NCI-H510A (cell line): ENCODE measurements at places on chromosomes 12 and 14.

GRCh38 chr14:105100910-105101309, 35.7 kb upstream of the GPR132 start:
- no peak for DNase-seq

GRCh38 chr12:112879191-112879705, 27.5 kb upstream of the OAS1 start:
- no peak for DNase-seq

- DNase-seq, result peak; percentile 90
These were observed 16.2 kb downstream of the KRT80 start for GRCh38 chr12:52175371-52176350.

DNA sequence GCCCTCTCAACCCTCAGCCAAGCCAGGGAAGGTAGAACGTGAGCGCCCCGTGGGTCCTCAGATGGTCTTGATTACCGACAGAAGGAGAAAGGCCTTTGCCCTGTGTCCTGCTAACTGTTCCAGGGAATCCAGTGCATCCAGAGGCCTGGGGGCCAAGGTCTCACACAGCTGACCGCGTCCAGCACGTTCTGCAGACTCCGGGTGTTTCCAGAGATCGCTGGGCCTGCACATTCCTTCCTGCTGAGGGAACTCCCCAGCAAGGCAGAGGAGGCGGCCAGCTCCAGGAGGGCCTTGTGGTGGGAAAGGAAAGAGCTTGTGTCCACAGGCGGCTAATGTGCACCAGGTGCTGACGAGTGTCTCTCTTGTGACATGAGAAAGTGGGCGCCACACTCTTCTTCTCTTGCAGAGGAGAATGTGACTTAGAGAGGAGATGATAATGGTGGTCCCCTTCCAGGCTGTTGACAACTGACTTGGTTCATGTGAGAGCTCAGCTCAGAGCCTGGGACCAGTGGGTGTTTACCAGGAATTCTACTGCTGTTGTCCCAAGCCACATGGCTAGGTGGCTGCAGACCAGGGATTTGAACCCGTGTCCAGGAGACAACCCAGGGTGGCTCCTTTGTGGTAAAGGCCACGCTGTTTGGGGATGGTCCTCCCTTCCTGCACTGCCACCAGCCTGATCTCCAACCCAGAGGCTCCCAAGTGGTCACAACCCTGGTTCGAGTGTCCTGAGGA, 46.8 kb upstream of the DLK1 start:
- no peak for DNase-seq

DNA sequence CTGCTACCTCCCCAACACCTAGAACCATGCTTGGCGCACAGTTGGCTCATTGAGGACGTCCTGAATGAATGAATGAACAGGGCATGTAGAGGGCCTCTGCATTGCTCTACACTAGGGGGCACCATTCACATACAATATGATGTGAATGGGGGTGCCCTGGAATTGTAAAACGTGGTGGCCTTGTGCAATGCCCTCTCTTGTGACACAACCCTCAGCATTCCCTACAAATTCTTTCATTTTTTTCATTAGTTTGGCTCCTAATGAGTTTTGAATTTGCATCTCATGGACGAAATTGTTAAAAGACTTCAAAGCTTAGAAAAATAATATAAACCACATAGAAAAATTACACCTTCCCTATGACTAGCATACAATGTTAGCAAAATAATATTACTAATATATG, 2.3 kb upstream of the DIO2 start:
- DNase-seq, result no peak

- DNase-seq, result peak; percentile 14
These were observed 4.7 kb downstream of the ACVRL1 start for GRCh38 chr12:51911788-51912711.

GRCh38 chr14:21201732-21202462, 46.0 kb upstream of the OR5AU1 start:
- no peak for DNase-seq

DNA sequence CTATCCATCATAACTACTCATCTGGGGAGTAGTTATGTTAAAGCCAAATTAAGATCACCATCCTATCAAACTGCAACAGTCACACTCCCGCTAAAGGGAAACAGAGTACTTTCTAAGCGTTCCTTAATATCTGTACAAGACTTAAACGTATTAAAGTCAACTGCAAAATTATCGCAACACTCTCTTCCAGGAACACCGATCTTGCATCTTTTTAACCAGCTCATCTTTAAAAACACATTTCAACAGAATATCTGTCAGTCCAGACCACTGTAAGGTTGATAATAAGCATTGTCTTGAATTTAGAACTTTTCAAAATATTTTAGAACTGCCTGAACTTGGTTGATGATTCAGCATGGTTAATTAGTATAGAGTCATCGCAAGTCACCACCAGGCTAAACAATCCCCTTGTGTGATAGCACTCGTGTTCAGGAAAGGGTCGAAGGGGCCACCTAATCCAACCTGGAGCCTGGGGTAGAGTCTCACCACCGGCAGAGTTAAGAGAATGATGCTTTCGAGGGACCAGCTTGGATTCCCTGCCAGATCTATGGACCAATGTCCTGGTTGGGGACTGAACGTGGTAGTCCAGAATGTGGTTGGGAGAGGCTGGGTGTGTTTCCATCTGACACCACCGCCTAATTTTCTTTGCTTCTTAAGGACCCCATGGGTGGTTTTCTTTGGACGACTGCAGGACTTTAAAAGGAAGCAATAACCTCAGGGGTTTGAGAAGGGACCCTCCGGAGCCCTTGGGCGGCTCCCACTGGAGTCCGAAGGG, 890 bp downstream of the SPTLC2 start:
- no peak for DNase-seq

- DNase-seq, result no peak
These were observed 106.0 kb downstream of the FAR2 start for GRCh38 chr12:29255042-29255441.

DNA sequence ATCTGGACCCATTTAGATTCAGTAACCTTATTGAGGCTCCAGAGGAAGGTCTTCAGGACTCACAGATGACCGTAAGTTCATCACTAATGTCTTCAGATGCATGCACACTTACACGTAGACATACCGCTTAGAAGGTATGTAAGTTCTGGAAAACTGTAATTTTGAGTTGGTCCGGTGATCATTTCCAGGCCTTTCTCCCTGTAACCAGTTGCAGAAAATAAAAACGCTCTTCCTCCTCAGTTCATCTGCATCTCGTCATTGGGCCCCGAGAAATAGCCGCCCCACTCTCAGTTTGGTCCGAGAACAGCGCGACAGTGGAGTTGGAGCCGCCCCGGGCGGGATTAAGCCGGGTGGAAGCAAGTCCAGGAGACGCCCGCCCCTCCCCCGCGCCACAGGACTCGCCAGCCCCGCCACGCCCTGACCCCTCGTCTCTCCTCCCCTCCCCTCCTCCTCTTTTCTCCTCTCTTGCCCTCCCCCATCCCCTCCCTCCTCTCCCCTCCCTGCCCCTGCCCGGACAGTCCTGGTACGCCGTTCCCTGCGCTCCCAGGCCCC, 83.7 kb downstream of the TNFAIP2 start:
- no peak for DNase-seq

DNA sequence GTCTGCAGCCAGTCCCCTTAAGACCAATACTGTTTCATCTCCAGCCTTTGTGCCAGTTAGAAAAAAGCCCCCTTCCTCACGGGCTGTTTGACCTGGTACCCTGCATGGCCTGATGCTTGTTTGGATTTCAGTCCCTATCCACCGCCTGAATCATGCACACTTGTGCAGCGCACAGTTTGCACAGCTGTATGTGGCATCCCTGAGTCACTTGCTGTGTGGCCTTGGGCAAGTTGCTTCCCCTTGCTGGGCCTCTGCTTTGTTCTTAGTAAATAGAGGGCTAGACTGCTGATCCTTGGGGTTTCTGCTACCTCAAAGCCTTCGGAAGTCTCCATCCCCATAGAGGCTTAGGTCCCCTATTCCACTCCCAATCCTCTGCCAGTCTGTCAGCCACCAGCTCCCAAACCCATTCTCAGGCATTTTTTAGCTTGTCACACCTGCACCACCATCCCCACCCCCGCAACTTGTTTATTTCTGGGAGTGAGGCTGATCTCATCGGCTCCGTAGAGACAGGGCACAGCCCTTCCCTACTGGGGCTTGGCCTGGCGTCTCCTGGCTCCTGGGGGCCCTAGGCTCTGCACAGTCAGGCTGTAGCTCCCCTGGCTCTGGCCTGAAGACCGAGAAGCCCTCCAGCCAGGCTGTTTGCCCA, 8.8 kb downstream of the KRT80 start:
- DNase-seq, result no peak

DNA sequence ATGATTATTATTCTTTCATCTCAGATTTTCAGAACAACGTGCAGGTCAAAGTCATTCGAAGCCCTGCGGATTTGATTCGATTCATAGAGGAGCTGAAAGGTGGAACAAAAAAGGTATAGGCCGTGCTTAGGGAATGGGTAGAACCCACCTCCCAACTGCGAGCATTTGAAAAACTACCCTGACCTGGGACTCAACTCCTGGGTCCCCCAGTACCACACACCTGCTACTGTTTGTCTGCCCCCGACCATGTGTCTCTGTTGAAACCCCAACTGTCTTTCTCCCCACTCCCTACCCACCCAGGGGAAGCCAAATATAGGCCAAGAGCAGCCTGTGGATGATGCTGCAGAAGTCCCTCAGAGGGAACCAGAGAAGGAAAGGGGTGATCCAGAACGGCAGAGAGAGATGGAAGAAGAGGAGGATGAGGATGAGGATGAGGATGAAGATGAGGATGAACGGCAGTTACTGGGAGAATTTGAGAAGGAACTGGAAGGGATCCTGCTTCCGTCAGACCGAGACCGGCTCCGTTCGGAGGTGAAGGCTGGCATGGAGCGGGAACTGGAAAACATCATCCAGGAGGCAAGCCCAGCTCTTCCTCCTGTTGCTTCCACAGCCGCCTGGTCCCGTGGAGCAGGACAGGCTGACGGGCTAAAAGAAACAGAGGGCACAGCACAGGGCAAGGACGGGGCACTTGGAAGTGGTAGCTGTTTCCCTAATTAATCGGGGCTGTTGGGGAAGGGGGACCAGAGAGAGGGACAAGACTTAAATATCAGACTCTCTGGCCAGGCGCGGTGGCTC, 20.5 kb downstream of the AGAP2 start:
- no peak for DNase-seq

- DNase-seq, result no peak
These were observed 70.3 kb downstream of the COX16 start for GRCh38 chr14:70289138-70289537.

GRCh38 chr12:109872-110271, 43.3 kb downstream of the IQSEC3 start:
- DNase-seq, result no peak

- DNase-seq, result no peak
These were observed 17.1 kb upstream of the MDM1 start for GRCh38 chr12:68349220-68349621.

GRCh38 chr12:26131936-26132335, 7.1 kb upstream of the BHLHE41 start:
- no peak for DNase-seq

DNA sequence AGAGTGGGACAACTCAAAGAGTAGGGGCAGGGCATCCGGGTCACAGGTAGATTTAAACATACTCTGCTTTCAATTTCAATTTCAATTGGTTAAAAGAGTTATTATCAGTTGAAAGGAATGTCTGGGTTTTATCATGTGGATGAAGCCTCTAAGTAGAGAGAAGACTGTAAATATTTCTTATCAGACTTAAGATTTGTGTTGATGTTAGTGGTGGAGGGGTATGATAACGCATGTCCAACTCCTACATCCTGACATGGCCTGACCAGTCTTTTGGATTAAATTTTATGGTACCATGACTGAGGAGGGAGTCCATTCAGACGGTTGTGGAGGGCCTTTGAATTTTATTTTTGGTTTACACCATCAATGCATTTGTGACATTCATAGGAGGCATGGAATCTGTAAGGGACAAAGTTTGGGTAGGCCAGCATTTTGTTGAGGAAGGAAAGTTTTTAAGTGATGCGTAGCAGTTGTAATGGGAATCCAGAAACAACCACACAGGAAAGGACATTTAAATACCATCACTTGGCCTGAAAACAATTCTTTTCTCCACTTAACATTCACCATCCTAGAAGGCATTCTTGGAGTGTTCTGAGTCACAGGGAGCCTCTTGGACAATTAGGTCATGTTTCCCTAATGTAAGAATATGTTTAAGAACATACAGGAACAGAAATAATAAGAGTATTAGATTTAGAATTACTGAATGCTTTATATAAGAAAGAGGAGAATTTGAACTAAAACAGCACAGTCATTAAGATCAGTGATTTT, 371.9 kb downstream of the ATP23 start:
- no peak for DNase-seq

DNA sequence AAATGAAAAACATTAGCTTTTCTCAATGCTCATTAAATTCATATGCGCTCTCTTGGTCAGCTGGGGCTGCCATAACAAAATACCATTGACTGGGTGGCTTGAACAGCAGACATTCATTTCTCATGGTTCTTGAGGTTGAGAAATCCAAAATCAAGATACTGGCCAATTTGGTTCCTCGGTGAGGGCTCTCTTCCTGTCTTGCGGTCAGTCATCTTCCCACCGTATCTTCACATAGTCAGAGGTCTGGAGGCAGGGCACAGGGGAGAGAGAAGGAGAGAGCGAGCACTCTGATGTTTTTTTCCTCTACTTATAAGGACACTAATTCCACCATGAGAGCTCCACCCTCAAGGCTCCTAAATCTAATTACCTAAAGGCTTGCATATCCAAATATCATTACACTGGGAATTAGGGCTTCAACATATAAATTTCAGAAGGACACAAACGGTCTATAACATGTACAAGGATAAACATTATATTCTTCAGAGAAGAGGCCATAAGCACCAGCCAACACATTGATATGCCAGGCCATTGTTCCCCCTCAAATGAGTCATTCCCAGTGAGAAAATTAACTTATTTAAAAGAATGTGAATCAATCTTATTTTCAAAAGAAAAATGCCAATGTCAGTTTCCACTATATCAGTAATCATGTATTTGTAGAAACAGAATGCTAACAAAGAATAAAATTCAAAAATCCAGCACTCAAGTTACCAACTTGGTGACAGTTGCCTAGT, 152.2 kb downstream of the BTG1 start:
- DNase-seq, result no peak

DNA sequence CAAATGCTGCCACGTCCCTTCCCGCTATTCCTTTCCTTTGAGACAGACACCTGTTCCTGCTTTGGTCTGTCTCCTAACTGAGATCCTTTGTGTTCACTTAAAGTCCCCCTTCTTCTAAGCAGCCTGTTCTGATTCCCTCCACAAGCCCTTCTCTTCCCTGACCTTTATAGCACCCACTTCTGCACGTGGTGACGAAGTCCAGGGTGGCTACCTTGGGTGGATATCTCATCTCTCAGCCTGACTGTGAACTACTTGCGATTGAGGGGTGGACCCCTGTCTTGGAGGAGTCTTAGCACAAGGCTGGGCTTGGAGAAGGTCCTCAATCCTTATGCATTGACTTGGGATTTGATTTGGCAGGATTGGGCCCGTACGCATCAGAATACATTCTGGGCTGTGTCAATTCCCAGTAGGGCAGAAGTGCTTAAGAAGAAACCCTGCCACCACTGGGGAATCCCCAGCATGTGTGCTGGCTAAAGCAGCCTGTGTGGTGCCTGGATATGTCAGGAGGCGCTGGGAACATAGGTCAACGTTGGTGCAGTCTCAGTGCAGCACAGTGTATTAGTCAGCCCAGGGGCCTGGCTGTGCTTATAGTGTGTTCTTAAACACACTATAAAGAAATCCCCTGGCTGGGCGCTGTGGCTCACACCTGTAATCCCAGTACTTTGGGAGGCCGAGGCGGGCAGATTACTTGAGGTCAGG, 23.6 kb downstream of the KRT80 start:
- DNase-seq, result no peak
